Stimulated activated CD4-positive, alpha-beta T cell treated with anti-CD3 and anti-CD28 coated beads, Interleukin-1b, Interleukin-23, amount 100 ng/mL, for 48 hours (primary cell): ENCODE measurements at places on chromosomes 1 and 21.
A peak's percentile ranks its signal among the peaks of the same experiment; 100 is the strongest.

- no peak for DNase-seq
These were observed 17.7 kb upstream of the KLHDC7A start for GRCh38 chr1:18463063-18463462.

DNA sequence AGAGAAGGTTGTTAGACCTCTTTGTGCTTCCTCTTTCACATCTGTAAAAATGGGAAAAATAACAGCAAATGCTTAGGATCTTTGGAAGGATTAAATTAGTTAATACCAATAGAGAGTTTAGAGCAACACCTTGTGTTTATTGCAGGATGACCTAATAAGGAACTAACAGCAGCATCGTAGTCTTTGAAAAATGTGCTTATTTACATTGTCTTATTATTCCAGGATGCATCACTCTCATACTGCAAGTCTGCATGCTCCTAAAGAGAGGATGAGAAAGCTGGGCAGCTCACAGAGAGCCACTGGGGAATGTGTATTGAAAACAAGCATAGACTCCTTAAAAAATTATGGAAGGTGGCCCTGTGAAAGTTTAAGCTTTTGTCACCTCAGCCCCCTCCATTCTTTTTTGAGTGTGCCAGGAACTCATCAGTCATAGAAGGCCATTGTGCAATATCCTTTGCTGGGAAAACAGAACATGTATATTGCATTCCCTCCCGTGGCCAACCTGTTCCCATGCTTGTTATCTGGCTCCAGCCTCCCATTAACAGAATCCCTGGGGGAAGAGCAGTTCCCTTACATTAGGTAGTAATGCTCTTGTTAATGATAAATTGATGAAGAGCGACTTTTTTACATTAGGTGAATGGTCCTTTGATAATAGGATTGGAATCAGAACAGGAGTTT is 180.7 kb downstream of the ZNF326 start:
- DNase-seq = no peak

- DNase-seq = no peak
These were observed 30.8 kb upstream of the PLCH2 start for GRCh38 chr1:2445162-2445822.

DNA sequence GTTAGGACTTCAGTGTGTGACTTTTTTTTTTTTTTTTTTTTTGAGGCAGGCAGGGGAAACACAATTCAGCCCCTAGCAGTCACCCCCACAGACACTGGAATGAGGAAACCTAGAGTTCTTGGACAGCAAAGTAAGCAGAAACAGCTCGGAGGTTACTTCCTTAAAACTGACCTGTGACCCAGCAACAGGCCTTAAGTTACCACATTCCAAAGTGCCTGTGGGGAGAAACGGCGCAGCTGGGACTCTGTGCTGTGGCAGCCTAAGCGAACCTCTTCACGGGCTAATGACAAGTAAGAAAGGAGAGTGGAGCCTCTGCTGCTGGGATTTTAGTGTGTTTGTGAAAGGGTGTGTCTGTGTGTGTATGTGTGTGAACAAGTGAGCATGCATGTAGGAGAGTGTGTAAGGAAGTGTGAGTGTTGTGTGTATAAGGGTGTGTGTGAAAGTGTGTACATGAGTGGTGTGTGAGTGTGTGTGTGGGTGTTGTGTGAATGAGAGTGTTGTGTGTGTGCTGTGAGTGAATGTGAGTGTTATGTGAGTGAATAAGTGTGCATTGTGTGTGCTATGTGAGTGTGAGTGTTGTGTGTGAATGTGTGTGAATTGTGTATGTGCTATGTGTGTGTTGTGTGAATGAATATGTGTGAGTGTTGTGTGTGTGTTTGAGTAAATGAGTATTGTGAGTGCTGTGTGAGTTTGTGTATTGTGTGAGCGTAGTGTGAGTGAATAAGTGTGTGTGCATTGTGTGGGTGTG is 180.8 kb downstream of the BRINP2 start:
- DNase-seq = no peak

DNA sequence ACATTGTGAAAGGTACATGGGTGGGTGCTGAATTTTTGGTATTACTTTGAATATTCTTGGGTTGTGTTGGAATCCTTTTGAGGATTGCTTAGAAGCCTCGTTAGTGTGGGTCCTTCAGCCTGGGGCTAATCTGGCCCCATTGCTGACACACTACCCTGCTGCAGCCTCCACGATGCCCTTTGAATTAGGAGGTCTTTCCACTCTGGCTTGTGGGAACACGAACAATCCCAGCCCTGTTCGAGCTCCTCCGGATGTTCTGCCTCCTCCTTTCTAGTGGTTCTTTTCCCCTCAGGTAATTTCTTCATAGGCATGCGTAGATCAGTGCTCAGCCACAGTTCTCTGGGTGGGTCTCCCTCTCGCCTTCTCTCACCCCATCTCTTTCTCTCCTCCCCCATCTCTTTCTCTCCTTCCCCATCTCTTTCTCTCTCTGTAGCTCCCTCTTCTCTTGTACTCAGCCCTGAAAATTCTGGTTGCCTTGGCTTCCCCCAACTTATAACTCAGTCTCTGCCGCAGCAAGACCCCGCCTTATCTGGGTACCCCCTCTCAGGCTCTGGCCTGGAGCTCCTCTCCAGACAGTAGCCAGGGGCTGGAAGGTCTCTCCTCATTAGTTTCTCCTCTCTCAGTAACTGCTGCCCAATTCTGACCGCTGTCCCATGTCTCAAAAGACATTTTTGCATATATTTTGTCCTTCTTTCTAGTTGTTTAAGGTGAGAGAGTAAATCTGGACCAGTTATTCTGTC is 46.0 kb upstream of the SLC19A1 start:
- no peak for DNase-seq

DNA sequence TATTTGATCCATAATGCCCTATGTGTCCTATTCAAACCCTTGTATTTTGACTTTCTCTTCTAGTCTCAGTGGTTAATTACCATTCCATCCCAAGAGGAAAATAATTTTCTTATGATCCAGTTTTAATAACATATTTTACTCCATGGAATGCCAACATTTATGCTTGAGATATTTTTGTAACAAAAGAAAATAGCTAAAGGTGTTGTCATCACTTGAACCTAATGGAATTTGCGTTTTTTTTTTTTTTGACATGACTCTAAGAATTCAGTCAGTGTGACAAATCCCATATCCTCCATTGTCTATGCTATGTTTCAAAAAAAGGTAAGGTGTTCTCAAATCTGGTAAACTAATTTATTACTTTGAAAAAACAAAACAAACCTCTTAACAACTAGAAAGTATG is 324.1 kb upstream of the ADAMTS5 start:
- no peak for DNase-seq

GRCh38 chr1:176227579-176227978 is 20.5 kb upstream of the COP1 start:
- DNase-seq = no peak

DNA sequence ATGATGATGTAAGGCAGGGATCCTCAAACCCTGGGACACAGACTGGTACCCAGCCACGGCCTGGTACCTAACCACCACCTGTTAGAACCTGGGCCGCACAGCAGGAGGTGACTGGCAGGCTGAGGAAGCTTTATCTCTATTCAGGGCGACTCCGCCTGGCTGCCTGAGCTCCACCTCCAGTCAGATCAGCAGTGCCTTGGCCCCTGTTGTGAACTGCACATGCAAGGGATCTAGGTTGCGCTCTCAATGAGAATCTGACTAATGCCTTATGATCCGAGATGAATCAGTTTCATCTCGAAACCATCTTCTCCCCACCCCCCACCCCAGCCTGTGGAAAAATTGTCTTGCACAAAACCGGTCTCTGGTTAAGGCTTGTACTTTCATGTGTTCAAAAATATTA is 4.2 kb downstream of the RNPC3 start:
- peak; percentile 80 for DNase-seq

DNA sequence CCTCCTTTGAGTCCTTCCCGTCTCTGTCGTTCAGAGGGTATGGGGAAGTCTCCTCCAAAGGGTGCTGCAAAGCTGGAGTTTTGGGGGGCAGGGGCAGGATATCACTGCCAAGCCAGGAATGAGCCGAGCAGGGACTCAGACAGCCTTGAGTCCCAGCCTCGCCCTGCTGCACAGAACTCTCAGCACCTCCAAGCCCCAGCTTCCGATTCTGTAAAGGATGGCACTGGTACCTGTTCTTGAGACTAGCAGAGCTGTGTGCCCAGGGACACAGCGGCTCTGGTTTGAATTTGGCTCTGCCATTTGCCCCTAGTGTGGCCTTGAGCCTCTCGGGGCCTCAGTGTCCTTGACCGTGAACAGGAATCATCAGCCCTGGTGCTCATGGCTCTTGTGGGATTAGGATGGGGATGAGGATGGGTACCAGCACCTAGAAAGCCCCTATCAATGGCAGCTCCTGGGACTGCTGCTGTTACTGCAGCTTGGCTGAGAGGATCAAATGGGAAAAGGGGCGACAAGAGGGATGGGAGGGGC is 1.5 kb upstream of the FBLIM1 start:
- no peak for DNase-seq

GRCh38 chr1:210291081-210291764 is 37.5 kb upstream of the HHAT start:
- no peak for DNase-seq

DNA sequence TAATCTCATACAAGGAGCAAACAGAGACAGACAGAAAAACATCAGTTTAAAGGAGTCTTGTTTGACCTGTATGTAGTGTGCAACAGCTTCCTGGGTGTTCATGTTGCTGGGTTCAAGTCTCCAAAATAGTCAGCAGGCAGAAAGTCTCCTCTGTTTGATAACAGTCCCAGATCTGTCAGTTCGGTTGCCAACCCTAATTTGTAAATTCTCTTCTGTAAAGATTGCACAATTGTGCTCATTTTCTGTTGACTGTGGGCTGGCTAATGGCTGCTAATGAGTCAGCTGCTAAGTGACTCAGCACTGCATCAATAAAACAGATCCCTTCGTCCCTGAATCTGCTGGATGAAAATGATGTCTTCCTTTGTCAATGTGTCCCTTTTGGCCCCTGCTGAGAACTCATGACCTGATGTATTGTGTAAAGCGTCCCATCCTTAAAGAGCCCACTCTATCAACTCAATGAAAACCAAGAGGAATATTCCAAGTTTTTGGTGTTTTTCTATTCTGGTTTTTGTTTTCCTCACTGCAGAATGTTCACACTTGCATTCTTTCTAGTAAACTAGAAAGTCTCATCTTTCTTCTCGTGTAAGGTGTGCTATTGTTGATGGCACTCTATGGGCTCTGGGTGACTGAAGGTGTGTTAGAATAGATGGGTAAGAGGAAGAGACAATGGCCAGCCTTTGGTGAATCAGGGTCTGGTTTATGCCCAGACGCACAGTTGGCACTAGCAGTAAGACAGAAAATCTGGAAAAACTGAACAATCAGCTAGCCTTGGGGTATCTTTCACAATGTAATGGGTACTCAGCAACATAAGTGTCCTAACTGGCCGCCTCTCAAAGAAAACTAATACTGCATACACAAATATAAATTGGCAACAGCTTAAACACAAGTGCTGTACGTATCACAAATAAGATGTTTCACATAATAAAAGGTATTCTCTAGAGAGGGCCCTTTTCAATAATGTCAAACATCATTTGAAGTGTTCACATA is 75.1 kb upstream of the SIPA1L2 start:
- no peak for DNase-seq

- no peak for DNase-seq
These were observed 24.4 kb upstream of the PTPRF start for GRCh38 chr1:43506233-43506632.

GRCh38 chr1:31579374-31579773 is 3.1 kb downstream of the TINAGL1 start:
- no peak for DNase-seq

GRCh38 chr21:32741336-32741735 is 13.5 kb upstream of the SYNJ1 start:
- DNase-seq = no peak

GRCh38 chr1:234730770-234731568 is 121.0 kb upstream of the IRF2BP2 start:
- peak; percentile 68 for DNase-seq

DNA sequence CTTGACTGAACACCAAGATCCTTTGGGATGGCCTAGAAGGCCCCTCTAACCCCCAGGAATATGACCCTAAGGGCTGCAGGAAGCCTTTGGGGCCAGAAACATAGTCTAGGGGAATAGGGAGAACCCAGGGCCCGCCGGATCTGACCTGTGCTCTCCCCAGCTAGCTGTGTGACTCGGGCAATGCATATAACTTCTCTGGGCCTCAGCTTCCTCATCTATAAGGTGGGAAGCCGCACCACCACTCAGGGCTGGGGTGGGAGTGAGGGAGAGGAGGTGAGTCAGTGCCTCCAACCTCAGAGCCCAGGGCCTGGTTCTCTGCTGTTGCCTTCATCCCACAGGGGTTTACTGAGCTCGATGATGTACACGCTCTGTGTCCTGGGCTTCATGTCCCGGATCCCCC is 434.4 kb downstream of the PTPRU start:
- DNase-seq = no peak

DNA sequence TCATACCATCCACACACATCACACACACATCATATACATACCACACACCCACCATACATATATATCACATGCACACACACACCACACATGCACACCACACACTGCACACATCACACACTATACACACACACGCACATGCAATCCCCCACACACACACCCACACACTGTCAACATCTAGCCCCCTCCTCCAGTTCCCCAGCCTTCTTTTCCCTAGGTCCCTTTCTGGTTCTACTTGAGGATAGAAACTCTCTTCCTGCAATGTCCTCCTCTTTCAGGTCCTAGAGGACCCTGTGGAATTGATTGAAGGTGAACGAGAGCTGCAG is 4.3 kb downstream of the CASQ1 start:
- DNase-seq = no peak

DNA sequence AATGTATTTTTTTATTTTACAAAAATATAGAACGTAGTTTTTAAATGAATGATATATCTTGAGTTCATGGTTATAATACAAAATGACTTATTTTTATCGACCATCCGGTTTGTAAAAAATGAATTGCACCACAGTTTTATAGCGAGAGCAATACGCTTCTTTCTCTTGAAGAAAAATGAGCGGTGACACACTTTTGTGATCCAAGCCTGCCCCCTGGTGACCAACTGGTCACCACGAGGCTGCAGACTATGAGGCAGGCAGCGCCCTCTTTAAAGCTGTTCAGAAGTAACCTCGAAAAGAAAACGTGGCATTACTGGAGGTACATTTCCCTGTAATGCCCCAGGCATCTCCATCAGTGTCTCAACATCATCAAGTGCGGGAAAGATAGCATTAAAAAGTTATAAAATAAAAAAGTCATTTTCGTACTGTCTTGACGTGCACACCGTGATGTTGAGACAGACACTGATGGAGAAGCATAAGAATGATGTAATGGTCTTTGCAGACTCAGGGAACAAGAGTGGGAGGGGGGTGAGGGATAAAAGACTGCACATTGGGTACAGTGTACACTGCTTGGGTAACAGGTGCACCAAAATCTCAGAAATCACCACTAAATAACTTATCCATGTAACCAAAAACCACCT is 734.2 kb upstream of the ADAMTS5 start:
- DNase-seq = peak; percentile 57

- no peak for DNase-seq
These were observed 15.3 kb upstream of the PADI1 start for GRCh38 chr1:17189632-17189990.
